Naive thymus-derived CD4-positive, alpha-beta T cell (primary cell): ENCODE measurements at places on chromosomes 2 and 18.

- no peak for DNase-seq
These were observed 160.3 kb downstream of the CSRNP3 start for GRCh38 chr2:165629776-165630175.

DNA sequence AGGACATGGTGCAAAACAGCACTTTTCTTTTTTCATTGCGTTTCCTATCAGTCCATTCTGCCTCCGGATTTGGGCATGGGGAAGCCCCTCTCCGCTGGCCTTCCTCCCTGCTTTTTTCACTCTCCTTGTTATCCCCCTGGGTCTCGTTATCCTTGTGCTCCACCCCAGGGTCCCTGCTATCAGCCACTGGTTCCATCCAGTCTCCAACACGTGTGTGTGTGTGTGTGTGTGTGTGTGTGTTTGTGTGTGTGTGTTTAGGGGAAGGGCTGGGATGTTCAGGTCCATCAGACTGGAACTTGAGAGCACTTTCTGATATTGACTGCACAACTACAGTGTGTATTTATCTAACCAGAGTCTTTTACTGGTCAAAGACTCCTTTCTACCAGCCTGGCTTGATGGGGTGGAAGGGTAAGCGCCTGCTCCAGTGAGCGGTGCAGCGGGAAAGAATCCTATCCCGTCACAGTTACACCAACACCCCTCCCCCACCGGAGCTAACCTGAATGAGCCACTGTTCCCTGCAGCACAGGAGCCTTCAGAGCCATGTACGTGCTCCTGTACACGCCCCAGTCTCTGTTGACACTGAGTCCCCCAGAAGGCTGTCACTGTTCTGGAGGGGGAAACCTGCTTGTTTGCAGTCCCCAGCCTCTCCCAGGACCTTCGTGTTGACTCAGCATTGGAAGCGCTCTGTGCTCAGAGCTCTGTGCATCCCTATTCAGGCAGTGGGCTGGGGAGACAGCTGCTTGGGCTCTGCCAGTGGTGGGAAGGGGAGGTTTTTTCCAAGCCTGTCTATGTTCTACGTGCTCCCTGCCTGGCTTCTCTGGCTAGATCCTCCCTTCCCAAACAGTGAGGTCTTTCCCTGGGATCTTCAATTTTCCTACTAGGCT, 4.6 kb downstream of the INHA start:
- DNase-seq: no peak

- no peak for DNase-seq
These were observed 40.2 kb upstream of the GMCL1 start for GRCh38 chr2:69789175-69789721.

DNA sequence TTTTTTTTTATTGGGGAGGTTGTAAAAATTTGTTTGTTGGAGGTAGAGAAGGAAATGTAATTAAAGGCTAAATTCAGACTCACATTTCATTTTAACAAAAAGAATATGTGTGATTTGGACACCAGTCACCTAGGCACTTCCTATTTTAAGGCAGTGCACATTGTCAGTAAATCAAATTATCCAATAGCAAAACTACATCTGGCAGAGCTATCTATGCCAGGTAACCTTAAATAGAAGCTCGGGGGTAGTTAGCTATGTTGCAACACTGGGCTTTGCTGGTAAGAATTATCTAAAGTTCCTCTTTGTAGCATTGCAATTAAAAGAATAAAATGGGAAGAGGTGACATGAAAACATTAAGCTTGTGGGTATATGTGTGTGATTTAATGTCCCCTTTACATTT, 1064.4 kb upstream of the ZEB2 start:
- no peak for DNase-seq

DNA sequence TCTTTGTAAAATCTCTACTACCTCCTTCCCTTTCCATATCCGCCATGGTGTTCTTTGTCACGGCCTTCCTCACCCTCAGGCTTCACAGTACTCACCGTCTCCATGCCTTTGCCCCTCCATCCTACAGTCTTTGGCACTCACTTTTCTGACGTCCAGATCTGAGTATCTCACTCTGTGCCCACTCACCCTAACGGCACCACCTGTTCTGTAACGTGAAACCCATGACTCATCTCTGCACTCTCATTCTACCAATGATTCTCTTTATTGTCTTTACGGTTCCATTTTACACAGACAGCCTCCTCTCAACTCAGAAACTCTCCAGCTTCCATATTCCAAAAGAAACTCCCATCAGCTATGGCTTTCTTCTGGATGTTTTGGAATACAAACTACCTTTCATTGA, 56.7 kb downstream of the NETO1 start:
- DNase-seq: no peak

DNA sequence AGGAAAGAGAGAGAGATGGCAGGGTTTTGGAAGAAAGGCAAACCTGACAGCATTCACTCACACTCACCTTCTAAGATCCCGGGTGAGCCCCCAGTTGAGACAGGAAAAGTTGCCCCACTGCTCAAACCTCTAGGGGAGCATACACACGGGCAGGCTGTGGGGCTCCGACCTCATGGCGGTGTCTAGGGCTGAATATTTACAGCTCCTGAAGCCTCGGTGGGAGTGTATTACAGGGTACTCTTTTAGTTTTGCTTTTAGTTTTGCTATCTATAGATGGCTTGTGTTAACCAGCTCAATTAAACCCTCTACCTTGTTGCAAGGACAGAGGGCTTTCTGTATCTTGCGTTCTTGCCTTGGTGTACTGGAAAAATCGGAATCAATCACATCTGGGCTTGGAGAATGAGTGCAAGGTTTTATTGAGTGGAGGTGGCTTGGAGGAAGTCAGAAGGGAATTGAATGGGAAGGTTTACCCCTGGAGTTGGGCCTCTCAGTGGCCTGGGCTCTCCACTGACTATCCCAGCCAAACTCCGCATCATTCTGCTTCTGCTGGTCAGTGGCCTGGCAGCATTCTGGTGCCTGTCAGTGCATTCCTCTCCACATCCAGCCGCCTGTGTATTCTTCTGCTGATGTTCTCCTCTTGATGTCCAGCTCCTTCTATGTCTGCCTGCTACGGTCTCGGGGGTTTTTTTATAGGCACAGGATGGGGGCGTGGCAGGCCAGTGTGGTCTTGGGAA, 10.1 kb upstream of the IFIH1 start:
- no peak for DNase-seq

- no peak for DNase-seq
These were observed 324.1 kb upstream of the CRIM1 start for GRCh38 chr2:36031471-36031870.

DNA sequence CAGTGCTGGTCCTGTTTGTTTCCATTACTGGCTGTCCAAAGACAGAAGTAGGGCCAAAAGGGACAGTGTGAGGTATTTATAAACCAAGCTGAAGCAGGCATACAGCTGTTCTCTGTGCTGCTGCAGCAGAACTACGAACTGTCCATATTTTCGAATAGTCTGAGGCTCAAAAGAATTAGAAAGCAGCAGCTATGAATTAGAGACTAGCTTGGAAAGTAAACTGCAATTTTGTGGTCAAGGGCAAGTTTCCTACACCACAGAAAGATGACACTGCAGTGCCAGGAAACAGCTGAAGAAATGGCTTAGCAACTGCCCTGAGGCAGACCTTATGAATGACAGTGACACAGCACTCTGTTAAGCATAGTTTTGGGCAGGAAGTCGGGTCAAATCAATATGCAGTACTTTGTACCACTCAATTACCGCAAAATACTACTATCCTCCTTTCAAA, 125.3 kb downstream of the TMEM131 start:
- peak; percentile 5 for DNase-seq

DNA sequence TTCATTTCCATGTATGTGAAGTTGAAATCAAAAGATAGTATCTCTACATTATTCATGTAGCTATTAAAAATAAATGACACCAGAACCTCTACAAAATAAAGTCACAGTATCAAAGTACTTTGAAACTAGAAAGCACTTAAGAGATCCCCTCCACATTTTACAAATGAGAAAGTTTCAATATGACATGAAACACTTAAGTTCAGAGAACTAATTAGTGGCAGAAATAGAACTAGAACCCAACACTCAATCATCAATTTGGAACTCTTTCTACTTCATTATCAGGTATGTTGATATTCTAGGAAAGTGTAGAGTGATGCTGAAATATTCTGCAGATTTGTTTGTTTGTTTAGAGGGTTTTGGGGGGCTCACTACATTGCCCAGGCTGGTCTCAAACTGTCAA, 145.6 kb downstream of the MEMO1 start:
- no peak for DNase-seq

DNA sequence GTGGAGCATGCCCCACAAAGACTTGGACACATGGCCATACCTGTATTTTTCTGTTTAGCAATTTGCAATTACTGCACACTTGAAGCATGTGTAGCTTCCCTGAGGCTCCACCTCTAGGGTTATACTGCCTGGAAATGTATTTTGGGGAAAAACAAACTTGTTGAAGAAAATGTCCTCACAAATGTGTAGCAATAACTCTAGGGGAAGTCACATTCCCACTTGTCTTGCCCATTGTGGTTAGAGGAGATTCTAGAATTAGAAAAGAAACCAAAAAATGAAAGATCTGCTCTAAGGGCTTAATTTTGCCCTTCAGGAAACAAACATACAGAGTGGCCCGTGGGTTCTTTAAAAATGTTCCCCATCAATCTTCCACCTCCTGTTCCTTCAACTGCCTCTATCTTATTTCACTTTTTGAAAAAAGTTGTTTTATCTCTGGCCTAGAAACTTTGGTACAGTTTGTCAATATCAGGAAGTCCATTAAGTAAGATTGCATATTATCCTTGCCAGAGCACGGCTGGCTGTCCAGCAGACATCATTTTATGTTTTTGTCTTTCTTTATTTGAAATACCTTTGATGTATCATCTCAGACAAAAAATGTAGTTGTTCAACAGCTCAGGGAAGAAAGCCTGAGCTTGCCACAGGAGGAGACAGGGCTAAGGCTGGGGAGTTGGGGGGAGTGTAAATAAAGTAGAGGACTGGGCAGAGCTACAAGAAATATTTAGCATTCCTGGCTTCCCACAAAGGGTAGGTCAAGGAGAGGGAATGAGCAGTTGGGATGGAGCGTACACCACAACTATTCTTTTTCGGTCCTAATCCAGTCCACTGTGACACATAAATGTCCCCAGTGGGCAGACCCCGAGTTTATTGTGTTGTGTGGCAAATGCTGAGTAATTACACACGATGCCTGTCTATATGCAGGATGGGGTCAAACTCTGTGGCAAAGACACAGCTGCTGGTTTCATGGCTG, 96.8 kb upstream of the CDC42EP3 start:
- DNase-seq: no peak

GRCh38 chr18:79195716-79196683, 126.8 kb downstream of the ATP9B start:
- no peak for DNase-seq

- DNase-seq: no peak
These were observed 254.6 kb upstream of the PIK3C3 start for GRCh38 chr18:41700416-41700815.

DNA sequence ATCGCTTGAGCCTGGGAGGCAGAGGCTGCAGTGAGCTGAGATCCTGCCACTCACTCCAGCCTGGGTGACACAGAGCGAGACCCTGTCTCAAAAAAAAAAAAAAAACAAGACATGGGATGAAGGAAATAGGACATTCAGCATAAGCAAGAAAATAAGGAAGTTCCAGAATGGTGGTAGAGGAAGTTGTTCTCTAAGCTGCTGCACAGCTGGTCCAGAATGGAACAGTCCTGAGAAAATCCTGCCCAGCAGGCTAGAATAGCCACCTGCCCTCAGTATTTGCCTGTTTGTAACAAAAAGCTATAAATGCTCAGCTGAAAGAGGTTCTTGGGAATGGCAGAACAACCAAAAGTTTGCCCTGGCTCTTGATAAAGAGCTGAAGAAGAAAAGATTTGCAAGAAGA, 11.1 kb upstream of the MAPRE3 start:
- DNase-seq: no peak

- no peak for DNase-seq
These were observed 22.8 kb upstream of the DNAH6 start for GRCh38 chr2:84493514-84493913.

GRCh38 chr2:232623768-232624765, 9.3 kb upstream of the EFHD1 start:
- DNase-seq: no peak

- DNase-seq: no peak
These were observed 41.1 kb downstream of the FEZ2 start for GRCh38 chr2:36556842-36557241.

GRCh38 chr2:119751706-119752105, 8.0 kb upstream of the PTPN4 start:
- no peak for DNase-seq

- DNase-seq: no peak
These were observed 34.7 kb downstream of the INPP4A start for GRCh38 chr2:98479371-98479770.

- no peak for DNase-seq
These were observed 90.8 kb downstream of the EPAS1 start for GRCh38 chr2:46387886-46388515.

- DNase-seq: no peak
These were observed 15.6 kb upstream of the PPP1CB start for GRCh38 chr2:28736034-28736433.

- no peak for DNase-seq
These were observed 476.0 kb downstream of the EIPR1 start for GRCh38 chr2:2901384-2902345.

DNA sequence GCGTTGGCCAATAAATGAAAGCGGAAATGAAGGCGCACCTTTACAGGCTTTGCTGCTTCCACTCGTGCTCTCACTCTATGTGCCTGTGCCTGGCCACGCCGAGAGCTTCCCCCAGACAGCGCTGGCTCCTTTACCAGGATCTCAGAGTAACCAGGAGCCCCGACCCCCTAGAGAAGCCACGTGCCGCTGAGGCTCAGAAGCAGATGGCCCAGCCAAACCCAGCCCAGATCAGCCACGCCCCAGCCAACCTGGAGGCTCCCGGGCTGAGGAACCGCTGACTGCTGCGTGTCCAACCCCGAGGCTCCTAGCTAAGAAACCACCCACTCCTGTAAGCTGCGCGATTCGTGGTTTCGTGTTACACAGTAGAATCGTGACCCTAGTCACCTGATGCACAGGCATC, 199.3 kb downstream of the NCK2 start:
- no peak for DNase-seq

- DNase-seq: no peak
These were observed 66.0 kb upstream of the ITGA6 start for GRCh38 chr2:172361360-172361759.

GRCh38 chr2:158464426-158465281, 7.9 kb downstream of the PKP4 start:
- peak; percentile 10 for DNase-seq

DNA sequence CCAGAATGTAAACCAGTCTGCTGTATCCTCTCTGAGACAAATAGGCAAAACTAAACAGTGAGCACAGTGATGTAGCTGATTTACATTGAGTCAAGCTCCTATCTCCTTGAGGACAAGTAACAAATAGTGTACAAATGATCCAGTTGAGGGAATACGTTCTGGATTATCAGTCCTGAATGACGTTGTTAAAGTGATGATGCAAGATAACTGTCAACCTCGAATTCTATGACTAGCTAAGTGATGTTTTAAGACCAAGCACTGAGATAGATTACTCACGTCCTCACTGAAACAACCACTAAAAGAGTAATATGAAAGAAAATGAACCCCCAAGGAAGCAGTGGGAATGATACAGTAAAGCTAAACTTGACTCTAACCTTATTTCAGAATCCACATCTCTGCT, 46.8 kb downstream of the SMC6 start:
- no peak for DNase-seq
